ENCODE measurements at places on chromosomes 3 and 15.

- no peak for DNase-seq
These were observed 41.5 kb downstream of the FGF12 start for GRCh38 chr3:192685801-192686200.

GRCh38 chr3:1275495-1275894 lies 182.7 kb downstream of the CNTN6 start:
- no peak for DNase-seq

- no peak for DNase-seq
These were observed 71.1 kb downstream of the CDAN1 start for GRCh38 chr15:42665827-42666226.

DNA sequence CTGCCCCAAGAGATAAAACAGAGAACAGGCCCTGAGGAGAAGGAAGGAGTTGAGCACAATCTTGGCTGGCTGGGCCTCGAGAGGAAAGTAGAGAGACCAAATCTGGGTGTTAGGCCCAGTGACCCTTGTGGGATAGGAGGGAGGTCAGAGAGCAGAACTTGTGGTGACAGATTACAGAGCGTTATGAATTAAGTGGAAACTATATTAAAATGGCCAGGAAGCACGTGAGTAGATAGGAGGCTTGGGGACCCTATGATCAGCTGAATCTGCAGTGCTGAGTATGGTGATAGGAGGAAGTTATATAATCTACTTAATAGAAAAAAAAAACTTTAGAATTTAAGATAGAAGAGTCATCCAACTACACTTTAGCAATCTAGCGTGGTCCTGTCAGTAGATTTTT lies 30.0 kb downstream of the ST6GAL1 start:
- no peak for DNase-seq

All from cerebellar cortex (tissue), 1 donor.